Stimulated activated CD8-positive, alpha-beta memory T cell treated with anti-CD3 and anti-CD28 coated beads, Interleukin-4, amount 100 ng/mL, for 4 hours (primary cell): ENCODE measurements at places on chromosomes 11 and 22.

DNA sequence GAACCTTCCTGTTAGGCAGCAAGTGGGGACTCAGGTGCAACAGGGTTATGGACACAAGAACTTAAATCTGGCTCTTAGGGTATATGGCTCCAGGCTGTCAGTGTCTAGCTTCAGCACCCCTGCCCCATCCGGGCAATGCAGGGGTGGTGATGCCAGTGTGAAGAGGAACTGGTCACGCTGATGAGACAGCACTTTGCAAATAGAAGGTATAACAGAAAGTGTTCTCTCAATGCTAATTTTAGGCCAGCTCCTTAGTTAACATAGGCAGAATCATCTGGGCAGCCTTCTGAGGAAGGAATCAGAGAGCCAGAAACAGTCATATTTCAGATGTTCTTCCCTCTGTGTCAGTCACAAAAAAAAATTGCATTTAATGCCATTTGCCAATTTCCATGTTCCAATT, 41.2 kb downstream of the SYT9 start:
- no peak for DNase-seq

DNA sequence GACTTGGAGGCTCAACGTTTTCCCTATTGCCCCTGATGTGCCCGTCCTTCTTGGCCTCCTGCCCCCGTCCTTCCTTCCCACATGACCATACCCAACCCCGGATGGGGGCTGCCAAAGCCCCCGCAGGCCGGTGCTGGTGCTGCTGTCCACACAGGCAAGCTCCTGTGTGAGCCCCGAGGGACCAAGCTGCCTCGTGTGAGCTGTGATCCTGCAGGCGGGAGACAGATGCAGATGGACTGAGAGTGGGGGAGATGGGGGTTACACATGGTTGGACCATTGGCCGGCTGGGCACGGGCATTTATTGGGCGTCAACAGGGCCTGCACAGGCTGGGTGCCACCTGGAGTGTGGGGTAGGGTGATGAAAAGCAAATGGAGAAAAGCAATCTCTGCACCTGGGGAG, 313.2 kb upstream of the B3GAT1 start:
- no peak for DNase-seq

GRCh38 chr22:40285513-40285912, 60.8 kb upstream of the ADSL start:
- DNase-seq, result no peak

DNA sequence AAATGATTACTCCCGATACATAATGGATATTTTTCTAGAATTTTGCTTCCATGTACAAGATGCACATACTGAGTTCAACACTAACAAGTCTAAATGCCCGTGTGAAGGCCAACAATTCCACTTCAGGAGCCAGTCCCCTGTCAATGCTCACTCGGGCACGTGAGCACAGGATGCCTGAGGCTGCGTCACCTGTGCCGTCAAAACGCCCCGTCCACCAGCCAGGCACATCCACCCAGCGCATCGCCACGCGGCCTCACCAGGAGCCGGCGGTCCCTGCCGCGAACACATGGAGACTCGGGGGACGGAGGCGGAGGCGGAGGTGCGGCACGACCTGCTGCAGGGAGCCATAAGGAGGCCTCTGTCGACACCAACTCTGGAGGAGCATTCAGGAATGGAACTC, 9.8 kb downstream of the TOLLIP start:
- no peak for DNase-seq

DNA sequence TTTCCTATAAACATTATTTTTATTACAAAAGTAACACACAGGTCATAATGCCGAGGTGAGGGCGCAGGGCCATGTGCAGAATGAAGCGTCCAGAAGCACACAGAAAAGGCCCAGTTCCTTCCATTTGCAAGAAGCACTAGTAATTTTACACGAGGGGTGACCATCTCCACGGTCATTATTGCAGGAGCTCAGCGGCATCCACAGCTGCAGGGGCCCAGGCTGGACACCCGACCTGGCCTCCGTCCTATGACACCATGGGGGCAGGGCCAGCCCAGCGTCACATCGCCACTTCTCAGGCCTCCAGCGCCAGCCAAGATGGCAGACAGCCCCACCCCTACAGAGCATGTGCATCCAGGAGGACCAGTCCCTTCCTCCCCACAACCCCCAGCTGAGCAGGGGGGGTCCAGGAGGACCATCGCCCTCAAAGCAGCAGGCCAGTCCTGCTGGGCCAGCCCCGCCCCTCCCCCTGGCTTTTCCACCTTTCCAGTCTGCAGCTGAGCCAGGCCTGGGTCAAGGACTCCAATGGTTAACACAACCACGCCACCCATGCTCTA, 3.5 kb downstream of the IGF2 start:
- DNase-seq, result no peak

DNA sequence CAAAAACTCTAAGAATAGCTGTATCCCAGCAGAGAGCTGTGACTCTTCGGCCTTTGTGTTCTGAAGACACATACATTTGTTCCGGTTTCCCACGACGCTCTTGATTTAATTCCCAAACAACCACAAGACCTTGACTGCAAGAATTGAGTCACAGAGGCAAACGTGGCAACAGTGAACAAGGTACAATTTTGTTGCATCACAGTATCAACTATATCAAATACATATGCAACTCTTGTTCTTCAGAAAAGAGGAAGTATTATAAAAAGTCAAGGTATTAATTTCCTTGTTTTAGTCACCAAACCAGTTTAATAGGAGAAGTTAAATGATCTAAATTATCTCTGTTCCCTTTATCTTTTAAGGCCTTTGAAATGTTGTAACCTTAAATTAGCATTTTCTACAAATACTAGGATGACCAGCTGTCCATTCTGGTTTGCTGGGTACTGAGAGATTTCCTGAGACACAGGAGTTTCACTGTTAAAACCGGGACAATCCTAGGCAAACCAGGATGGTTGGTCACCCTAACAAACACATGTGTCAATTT, 11.1 kb downstream of the HPS5 start:
- DNase-seq, result no peak

- DNase-seq, result no peak
Measured at GRCh38 chr11:107427569-107428180, 29.9 kb downstream of the CWF19L2 start.

GRCh38 chr11:129214710-129215295, 22.7 kb upstream of the ARHGAP32 start:
- DNase-seq, result no peak

- DNase-seq, result no peak
Measured at GRCh38 chr11:119989159-119989821, 148.6 kb downstream of the TRIM29 start.

DNA sequence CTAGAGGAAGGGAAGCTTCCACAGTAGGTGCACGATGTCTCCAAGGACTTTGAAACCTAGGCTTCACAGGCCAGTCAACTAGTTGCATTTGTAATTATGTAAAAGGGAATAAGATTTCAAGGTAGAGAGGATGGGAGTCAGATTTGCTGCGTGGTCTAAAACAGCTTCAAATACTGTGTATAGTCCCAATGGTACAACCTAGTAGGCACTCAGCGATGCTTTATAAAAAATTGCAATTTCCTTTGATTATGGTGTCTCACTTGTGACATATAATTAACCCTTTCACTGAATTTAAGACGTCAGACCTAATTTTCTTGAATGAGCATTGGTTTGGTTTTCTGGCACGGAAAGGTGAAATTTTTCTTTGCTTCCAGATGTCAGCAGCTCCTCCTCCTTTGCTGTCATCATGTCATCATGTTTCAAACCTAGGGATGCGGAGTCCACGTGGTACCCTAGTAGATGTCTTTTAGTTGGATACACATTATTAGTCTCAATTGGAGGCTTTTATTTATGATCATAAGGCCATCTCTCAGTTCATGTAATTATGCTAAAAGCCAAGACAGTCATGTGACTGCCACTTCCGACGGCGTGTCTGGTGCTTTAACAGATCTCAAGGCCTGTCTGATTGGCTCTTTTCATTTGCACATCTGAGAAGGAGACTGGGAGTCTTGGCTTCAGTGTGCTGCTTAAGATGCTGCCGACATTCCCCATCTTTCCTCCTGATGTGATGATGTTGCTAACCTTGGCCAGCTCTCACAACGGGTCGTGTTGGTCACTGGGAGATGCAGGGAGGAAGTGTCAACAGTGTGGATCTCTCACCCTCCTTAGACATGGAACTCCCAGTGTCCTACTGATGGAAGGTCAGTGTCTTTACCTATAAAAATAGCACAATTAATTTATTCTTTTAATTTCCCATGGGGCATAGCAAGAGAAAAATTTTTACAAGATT, 134.0 kb downstream of the HIPK3 start:
- no peak for DNase-seq

DNA sequence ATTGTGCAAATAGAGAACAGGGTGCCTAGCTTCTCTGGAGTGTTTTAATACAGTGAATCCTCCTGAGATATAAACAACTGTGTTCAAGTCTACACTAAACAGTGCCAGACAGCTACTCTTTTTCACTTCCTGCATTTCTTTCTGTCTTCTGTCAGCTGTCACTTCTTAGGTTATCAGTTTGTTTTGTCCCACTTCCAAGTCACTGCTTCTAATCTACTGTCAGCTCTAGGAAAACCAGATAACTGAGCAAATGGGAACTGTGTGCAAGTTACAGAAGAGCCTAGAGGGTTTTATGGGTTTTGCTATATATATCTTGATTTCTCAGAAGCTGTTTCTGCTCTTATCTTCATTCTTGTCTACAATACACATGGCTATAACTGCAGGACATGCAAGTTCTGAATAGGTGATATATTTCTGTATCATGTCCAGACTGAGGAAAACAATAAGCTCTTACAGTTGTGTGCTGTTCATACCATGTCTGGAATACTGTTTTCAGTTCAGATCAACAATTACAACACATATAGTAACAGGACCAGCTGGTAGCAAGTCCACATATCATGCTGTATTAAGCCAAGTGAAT, 5.8 kb downstream of the PITPNB start:
- no peak for DNase-seq

- no peak for DNase-seq
Measured at GRCh38 chr22:38406617-38407016, 48.4 kb downstream of the KCNJ4 start.

DNA sequence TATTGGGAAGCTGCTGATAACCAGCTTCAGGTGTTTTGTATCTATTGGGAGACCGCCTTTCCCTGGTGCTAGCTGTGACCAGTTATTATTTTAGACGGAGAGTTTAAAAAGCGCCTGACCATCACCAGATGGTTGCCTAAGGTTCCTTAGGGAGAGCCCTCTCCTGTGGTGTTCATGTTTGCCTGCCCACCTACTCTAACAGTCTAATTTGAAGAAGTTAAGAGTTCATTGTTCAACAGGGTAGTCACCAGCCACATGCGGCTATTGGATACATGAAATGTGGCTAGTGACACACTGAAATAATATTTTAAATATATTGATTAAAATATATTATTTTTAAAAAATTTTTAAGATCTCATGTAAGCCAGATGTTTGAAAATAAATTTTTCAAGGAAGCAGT, 71.3 kb upstream of the SLN start:
- DNase-seq, result no peak

GRCh38 chr11:114285599-114285998, 10.6 kb upstream of the NNMT start:
- no peak for DNase-seq

DNA sequence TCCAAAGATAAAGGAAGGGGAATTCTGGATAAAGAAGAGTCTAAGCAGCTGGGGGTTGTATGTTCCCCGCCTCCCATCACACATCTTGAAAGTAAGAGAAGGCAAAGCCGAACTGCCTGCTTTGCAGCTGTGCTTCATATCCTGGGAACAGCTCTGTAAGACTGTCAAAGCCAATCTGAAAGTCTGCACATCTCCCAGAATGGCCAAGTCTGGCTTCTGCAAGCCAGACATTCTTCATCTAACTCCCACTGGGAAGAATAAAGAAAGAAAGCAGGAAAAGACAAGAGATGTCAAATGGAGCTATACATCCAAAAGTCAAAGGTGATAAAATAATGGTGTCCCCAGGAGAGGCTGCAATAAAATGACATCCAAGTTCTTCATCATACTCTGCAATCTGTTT, 15.4 kb downstream of the MORC2 start:
- no peak for DNase-seq

GRCh38 chr11:104529906-104530305, 366.0 kb upstream of the PDGFD start:
- no peak for DNase-seq
